ENCODE measurements at places on chromosomes 13 and 19.

GRCh38 chr13:79711631-79712030 lies 230.7 kb downstream of the NDFIP2 start:
- no peak for DNase-seq

GRCh38 chr19:4144666-4145249 lies 8.7 kb upstream of the CREB3L3 start:
- no peak for DNase-seq

DNA sequence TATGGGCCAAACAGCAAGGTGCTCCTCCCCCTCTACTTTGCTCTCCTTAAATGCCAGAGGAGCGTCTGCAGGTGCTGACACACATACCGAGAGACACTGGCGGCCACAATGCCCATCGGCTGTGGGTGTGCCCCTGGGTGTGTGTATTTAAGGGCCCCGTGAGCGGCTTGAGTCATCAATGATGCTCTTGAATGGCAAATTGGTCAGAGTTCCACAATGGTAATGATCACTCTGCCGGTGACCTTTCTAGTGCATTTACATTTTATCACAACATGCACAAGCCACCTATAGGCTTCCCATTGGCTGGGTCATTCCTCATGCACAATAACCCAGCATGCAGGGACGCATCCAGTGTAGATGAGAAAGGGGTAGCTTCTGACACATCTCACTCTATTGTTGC lies 124.8 kb downstream of the ZNF536 start:
- no peak for DNase-seq

GRCh38 chr19:49949742-49950589 lies 11.0 kb downstream of the SIGLEC11 start:
- no peak for DNase-seq

DNA sequence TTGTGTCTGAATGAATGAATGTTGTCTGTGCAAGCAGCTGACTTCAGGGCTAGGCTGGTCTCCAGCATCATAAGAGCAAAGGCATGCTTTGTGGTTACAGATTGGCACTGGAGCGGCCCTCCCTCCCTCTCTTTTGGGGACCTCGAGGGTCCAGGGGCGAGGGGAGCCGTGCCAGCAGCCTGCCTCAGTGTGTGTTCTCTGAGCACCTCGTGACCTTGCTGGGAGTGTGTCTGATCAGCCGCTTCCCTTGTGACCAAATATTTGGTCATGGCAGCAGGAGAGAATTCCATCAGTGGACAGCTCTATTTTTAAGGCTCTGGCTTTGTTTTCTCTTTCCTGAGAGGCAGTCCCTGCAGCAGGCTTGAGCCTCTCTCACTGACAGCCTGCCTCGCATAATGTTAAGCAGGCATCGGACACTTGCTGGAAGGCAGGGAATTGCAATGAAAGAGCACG lies 329.7 kb downstream of the UQCRFS1 start:
- DNase-seq: no peak

- no peak for DNase-seq
These were observed 3.0 kb downstream of the DZIP1 start for GRCh38 chr13:95641291-95642027.

- DNase-seq: no peak
These were observed 50.4 kb upstream of the CYSLTR2 start for GRCh38 chr13:48603375-48603774.

DNA sequence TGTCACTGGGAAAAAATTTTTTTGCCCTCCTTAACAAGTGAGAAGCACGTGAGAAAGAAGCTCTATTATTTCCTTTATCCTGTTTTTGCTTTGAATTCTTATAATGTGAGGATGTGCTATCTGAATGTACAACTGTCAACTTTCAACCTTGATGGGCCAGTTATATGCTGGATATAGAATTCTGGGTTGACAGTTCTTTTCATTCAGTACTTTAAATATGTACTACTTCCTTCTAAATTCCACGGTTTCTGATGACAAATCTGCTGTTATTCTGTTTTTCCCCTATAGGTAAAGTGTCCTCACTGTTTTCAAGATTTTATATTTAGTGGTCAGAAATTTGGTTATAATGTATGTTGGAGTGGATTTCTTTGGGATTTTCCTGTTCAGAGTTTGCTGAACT lies 29.9 kb downstream of the ZDHHC20 start:
- DNase-seq: no peak

DNA sequence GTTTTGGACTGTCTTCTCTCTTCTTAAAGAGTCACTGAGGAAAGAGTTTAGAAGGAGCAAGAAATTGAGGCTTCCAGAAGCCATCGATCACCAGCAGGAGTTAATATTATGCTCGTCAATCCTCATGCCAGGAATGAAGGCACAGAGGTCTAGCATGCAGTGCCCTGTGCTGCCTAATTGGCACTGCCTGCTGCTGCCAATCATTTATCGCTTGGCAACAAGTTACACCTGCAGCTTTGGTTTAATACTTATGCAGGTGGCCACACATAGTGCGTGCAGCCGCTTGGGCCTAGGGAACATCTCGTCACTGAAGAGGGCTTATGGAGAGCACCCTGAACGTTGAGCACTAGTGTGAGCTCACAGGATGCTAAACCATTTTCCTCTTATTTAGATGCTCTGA lies 2.7 kb upstream of the SOX1 start:
- no peak for DNase-seq

- DNase-seq: no peak
These were observed at the start of gene PTGER1 for GRCh38 chr19:14475251-14476073. Gene PTGER1, minus strand, starts transcription at chr19:14475354. Its CDS starts 1,034 bp downstream, at chr19:14474320.

DNA sequence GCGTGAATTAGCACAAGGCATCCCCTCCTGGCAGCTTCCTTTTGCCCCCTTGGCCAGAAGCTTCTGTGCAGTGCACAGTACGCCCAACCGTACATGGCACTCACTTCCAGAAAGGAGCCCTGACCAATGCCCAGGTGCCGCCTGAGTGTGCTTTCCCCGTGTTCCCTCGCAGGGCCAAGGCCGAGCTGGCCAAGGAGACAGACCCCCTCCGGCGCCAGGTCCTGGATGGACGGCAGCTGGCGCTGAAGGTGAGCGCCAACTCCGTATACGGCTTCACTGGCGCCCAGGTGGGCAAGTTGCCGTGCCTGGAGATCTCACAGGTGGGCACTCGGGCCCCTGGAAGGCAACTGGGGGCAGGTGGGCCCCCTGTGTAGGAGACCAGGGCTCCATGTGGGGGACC lies 9.4 kb upstream of the SPIB start:
- DNase-seq: no peak

DNA sequence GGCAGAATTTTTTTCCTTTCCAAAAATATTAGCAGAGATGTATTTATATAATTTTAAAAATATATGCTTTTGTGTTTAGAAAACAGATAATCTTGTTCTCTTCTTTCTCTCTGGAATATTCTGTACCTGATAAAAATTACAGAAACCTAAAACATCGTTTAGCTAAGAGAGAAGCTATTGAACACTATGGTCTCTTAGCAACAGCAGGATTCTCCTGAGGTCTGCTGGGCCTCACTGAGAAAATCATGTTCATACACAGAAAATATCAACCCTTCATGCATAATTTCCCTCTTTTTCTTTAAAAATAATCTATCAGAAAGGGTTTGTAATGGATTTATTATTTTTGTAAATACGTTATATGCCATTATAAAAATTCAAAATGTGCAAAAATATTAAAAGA lies 242.2 kb downstream of the DCLK1 start:
- DNase-seq: no peak

DNA sequence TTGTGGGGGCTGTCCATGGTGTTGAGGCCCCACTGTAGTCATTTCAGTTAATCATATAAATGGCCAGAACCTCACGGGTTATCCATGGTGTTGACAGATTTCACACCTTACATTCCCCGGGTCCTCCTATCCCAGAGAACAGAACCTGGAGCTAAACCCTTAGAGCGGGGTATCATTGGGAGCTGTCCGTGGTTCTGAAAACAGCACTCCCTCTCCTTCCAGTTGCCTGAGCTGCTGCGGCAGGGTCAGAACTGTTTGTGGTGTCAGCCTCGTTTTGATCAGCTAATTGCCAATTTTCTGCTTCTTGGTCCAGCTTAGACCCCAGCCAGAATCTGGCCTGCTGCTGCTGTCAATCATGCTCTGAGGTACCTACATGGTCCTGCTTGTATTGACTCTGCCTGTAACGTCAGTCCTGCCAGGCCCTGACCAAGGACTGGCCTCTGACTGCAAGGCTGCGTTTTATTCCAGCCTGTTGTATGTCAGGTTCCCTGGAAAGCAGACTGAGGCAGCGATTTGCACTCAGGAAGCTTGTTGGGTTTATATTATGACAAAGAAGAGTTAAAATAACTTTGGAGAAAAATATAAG lies 55.8 kb upstream of the KCTD15 start:
- DNase-seq: peak; percentile 74

DNA sequence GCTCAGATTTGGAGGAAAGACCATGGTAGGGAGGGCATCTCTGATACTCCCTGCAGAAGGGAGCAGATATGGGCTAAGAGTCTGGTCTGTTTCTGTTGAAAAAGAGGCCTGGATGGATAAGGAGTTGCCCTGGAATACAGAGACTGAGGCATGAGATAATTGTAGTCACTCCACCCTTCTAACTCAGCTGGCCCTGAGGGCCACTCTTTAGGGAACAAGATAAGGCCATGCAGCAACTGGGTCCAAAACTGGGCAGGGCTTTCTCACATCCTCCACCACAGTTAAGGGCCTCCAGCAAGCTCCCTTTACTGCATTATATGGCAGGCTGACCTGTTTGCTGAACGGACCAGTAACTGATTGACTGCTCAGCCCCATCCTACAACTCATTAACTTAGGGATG lies 1.3 kb downstream of the ZNF749 start:
- no peak for DNase-seq

- no peak for DNase-seq
These were observed 2.8 kb upstream of the AZU1 start for GRCh38 chr19:824885-825284.

GRCh38 chr13:100059827-100060226 lies 29.1 kb upstream of the PCCA start:
- no peak for DNase-seq

DNA sequence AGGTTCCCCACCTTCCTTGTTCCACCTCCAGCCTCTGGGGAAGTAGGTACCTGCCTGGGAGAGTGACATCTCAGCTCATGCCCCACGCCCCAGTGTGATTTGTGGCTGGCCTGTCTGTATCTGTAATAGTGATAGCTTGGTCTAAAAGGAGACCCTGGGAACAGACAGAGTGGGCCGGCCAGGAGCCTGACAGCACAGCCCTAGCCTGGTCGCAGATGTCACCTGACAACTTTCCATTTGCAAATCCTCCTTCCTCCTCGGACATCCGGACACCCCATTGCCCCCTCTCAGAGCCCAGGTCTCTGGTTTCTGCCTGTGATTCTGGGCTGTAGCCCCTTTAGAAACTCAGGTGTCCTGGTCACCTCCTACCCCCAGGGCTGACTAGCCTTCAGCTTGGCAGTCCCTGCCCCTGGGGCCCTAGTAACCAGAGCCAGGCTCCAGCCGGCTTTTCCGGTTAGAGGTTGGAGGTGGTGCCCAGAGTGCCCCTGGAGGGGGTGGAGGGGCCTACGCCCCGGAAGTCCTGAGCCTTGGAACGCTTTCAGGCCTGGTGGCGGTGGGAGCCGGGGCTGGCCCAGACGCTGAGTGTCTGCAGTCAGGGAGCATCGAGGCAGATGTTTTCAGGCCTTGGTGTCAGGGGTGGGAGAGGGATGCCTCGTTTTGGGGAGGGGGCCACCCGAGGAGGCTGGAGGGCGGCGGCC lies 6.5 kb downstream of the LRRC8E start:
- no peak for DNase-seq

- DNase-seq: no peak
These were observed 2.9 kb downstream of the KLK15 start for GRCh38 chr19:50830266-50831025.

DNA sequence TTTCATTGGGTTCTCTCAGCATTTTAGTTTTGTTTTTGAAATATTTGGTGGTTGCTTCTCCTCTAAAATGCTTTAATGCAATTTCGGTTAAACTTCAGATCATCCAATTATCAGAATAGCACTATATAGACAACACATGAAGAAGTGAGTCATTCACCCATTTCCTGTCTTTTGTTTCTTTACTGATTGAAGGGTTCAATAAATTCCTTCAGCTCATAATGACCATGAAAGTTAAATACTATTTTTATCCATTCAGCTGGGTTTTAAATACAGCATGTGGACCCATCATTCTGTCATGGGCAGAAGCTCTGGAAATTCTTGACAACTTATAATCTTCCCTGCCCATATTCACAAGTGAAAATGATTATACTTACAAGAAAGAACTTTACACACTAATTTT lies 187.2 kb downstream of the ITGBL1 start:
- DNase-seq: no peak

DNA sequence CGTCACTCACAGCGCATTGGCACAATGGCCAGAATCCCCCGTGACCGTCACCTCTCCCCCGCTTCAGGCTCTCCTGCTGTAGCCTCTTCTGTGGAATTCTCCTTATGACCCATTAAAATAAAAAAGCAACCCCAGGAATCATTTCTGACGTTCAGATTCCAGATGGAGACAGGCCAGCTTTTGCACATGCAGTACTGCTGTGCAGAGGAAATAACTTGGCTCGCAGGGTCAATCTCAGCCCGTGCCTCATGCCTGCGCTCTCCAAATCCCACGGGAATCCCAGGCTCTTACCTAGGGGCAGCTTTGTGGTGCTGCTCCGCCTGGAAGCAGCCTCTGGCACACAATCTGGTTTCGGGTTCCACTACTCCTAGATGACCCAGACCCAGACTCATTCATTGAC lies 32.7 kb upstream of the SOX1 start:
- DNase-seq: no peak

DNA sequence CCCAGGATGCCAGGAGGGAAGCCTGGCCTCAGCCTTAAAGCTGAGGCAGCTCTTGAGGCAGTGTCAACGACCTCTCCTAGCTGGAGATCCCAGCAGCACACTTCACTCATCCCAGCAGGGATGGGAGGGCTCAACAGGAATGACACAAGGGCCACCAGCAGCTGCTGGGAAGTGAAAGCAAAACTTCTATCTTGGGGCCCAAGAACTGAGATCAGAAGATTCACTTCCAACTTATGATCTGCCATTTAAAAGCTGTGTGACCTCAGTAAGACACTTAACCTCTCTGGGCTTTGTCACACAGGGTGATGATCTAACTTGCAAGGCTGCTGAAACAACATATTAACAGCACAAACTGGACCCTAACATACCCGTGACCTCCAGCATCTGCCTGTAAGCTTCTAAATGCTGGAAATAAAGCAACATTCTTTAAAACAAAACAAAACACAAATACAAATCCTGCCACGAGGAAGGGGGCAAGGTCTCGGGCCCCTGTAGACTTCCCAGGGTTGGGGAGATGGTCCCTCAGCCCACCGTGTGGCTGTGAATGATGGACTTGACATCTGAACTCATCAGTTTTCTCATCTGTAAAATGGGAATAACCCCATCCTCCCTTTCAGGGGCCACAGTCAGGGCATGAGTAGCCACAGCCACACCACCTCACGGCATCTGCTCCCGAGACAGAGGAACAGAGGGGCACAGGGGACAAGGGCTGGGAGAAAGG lies 22.7 kb downstream of the ELL start:
- no peak for DNase-seq

- DNase-seq: no peak
These were observed 21.7 kb upstream of the ZNF845 start for GRCh38 chr19:53311897-53312296.

- DNase-seq: no peak
These were observed 21.8 kb downstream of the DCAF15 start for GRCh38 chr19:13974073-13974472.

GRCh38 chr13:107457686-107458085 lies 757.6 kb downstream of the LIG4 start:
- no peak for DNase-seq

- no peak for DNase-seq
These were observed 1124.9 kb downstream of the DIAPH3 start for GRCh38 chr13:59038824-59039223.

GRCh38 chr19:51811344-51811743 lies 16.4 kb downstream of the FPR3 start:
- DNase-seq: no peak
